HCT116 (cell line): ENCODE measurements at places on chromosomes 6 and 20. TPM values are rescaled to one million over a fixed set of nuclear protein-coding genes. Genes with fewer than 3 reads are reported as not detected.

ENPP4 gene
- 9.6 TPM for total RNA-seq

GRCh38 chr6:157392927-157393668 lies 12.1 kb downstream of the ZDHHC14 start:
- no peak for DNase-seq

FOXA2 gene
- 0.10 TPM for total RNA-seq

DNA sequence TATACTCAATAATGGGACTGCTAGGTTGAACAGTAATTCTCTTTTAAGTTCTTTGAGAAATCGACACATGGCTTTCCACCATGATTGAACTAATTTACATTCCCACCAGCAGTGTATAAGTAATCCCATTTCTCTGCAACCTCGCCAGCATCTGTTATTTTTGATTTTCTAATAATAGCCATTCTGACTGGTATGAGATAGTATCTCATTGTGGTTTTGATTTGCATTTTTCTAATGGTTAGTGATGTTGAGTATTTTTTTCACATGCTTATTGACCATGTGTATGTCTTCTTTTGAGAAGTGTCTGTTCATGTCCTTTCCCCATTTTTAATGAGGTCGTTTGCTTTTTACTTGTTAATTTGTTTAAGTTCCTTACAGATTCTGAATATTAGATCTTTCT lies 66.5 kb downstream of the STK4 start:
- DNase-seq, result no peak

DNA sequence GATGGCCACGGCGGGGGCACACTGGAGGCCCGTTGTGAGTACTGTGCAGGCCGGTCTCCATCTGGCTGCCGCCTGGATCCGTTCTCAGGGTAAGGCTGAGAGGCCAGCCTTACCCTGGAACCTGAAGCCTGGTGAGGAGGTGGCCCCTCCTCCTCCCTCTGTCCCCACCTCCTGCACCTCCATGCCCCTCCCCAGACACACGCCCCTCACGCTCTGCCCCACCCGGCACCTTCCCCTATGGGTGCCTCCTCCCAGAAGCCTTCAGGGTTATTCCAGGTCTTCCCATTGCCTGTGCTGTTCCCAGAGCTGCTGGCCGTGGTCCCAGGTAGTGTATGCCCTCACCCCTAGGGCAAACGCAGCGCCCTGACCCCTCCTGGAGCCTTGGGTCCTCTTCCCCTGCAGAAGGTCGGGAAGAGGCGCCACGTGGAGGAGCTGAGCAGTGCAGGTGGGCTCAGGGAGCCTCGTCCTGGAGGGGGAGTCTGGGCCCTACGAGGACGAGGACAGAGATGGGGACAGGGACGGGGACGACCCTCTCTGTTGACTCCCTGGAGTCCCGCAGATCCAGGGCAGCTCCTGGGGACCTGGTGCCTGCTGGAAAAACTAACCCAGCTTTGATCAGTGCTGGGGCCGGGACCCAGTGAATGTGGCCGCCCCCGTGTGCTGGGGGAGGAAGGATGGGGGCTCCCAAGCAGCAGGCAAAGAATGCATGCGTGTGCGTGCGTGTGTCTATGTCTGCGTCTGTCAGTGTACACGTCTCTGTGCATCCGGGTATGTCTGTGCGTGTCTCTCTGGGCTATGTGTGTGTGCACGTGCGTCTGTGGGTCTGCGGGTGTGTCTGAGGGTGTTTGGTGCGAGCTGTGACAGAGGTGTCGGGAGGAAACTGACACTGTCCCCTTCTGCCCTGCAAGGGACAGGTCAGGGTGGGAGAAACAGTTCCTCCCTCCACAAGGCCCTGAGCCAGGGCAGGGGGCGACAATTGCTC lies 8.2 kb upstream of the HRH3 start:
- no peak for DNase-seq

DNAAF9 gene
- 4.6 TPM for total RNA-seq

DNA sequence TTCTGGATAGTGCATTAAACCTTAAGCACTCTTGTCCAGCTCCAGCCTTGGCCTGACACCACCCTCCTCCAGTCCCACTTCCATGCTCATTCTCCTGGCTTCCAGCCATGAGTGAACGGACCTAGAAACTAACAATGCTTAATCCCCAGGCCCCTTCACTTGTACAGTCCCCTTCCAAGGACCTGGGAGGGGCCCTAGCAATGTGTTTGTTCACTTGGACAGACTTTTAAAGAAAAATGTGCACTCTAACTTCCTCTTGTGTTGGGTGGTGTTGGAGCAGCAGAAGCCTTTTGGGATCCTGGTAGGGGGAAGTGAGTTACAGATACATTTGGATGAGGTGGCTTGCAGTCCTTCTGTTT lies 48.9 kb upstream of the CCN6 start:
- DNase-seq, result no peak

DNA sequence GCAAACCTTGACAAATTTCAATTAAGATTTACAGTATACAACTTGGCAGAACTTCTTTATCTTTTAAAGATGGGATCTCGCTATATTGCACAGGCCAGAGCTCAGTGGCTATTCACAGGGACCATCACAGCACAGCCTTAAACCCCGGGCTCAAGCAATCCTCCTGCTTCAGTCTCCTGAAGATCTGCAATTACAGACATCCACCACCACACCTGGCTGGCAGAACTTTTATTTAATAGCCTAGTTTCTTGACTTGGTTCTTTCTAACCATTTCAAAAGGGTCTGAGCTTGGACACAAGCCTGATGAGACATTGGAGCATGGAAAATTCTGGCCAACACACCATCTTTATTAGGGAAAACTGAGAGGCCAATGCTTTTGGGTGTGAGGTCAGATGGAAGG lies 151.6 kb upstream of the KCNG1 start:
- no peak for DNase-seq

GRCh38 chr6:2029952-2030351 lies 215.5 kb downstream of the GMDS start:
- no peak for DNase-seq

DZANK1 gene
- 1.7 TPM for total RNA-seq

GRCh38 chr6:135901774-135902524 lies 50.4 kb downstream of the PDE7B start:
- DNase-seq, result no peak

- no peak for DNase-seq
These were observed 72.3 kb upstream of the BEND3 start for GRCh38 chr6:107187630-107188029.

GRCh38 chr6:33428224-33428965 lies 8.5 kb downstream of the SYNGAP1 start:
- DNase-seq, result no peak

DNA sequence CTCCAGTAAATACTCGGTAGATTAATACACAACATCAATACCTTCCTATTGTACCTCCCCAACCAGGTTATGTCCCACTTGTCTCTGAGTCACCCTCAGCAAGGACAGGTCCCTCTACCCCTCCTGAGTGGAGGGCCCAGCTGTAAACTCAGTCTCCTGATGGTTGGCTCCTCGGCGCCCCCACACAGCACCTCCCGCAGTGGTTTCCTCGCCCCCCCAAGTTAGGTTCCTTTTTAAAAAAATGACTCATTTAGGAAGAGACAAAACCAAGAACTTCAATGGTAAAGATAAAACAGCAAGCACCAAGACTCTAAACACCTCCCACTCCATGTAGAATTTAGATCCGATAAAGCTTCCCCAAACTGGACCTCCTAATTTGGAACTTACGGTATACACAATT lies 83.5 kb downstream of the TRERF1 start:
- no peak for DNase-seq
